Brain microvascular endothelial cell (primary cell): ENCODE measurements at places on chromosomes 1 and 21.
A peak's percentile ranks its signal among the peaks of the same experiment; 100 is the strongest.

GRCh38 chr1:215502081-215502480 lies 65.0 kb upstream of the KCTD3 start:
- no peak for DNase-seq

- DNase-seq: no peak
Measured at GRCh38 chr21:26570203-26570602, 2.9 kb downstream of the CYYR1 start.

DNA sequence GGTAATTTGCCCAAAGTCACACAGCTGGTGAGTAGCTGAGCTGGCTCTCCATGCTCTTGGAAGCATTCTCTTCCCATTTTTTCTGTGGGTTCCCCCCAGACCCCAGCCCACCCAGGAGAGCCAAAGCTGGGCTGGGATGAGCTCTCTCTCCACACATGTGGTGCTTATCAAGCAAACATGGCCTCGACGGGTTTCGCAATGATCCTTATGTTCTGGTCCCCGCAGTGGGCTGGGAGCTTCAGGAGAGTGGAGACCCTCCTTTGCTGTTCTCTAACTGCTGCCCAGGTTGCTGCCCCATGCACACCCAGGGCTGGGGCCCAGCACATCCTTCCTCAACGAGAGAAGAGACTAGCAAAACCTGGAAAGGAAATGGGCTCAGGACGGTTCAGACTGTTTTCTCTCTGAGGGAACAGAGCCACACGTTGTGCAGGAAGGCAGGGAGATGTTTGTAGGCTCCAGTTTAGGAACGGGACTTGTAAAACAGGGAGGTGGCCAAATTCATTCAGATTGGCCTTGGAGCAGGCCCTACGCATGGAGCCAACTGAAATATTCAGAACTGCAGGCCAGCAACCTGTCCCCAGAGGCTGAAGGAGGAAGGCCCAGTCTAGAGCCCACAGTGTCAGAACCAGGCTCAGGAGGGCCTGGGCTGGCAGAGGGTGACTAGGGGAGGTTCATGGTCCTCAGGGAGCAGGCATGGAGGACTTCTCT lies 27.2 kb upstream of the CSF1 start:
- DNase-seq: no peak

DNA sequence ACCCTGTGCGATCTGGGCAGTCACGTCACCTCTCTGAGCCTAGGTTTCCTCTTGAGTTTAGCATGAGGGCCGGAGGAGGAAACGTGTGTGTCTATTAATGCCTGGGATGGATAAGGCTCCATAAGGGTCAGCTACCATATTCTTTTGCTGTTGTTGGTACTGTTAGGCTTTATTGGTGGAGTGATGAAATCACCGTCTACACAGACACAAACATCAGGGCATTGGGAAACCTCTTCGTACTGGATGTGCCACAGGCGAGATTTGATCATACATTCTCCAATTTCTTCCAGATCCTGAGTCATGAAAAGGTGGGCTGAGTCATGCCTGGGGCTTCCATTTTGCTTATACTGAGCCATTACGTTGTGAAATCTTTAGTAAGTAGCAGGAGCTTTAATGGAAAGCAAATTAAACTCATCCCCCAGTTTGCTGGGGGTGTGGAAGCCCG lies 24.9 kb upstream of the GRHL3 start:
- peak; percentile 88 for DNase-seq

DNA sequence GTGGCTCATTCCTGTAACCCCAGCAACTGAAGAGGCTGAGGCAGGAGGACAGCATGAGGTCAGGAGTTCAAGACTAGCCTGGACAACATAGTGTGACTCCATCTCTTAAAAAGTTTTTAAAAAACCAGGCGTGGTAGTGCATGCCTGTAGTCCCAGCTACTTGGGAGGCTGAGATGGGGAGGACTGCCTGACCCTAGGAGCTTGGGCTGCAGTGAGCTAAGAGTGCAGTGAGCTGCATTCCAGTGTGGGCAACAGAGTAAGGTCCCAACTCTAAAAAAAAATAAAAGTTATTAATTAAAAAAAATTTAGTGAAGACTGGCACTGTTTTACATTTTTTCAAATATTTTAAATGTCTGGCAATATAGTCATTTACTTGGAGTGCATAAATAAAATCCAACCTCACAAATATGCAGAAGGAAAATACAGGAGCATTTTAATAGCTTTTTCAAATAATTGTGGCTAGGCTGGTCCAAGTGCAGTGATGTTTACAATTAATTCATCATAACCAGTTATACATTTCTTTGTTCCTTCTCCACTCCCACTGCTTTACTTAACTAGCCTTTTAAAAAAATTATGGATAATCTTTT lies 10.8 kb downstream of the ZBTB8OS start:
- no peak for DNase-seq
